ENCODE measurements at places on chromosomes 5 and 9. TPM values are rescaled to one million over a fixed set of nuclear protein-coding genes. Genes with fewer than 3 reads are reported as not detected.

DNA sequence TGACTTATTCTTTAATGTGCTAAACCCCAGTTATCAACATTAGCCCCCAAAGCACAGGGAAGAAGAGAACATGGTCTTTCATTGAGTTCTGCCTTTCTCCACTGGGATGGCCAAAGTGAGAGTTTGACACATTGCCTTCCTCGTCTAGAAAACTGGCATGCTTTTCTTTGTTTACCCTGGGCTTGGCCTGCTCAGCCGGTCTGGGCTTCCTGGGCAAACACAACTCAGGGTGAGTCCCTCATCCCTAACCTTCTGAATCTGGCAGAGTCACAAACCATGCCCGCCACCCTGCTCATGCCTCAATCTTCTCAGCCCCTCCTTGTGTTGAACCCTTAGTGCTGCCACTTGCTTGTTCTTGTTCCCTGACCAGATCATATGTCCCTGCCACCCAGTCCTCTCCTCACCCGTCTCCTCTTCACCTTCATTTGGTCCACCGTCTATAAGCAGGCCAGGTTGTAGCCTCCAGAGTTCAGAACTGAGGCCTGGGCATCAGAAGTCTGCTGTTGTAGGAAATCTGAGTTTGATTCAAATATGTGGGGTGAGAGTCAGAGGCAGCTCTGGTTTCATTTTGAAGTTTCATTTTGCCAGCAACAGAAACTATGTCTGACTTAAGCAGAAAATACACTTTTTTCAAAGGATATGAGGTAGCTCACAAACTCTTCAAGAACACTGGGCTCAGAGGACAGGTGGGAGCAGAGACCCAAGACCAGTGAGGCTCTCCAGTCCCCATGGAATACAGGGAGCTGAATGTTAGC lies 217.6 kb downstream of the NDUFS4 start:
- H3K4me1 ChIP-seq: no peaks in the 10 kb centered on the region
- DNase-seq: no peak
- no peaks in the 10 kb centered on the region for H3K36me3 ChIP-seq
- no peaks in the 10 kb centered on the region for H3K27me3 ChIP-seq
- no peak overlapping the region for H3K27ac ChIP-seq
- no peak overlapping the region for H3K4me3 ChIP-seq

DNA sequence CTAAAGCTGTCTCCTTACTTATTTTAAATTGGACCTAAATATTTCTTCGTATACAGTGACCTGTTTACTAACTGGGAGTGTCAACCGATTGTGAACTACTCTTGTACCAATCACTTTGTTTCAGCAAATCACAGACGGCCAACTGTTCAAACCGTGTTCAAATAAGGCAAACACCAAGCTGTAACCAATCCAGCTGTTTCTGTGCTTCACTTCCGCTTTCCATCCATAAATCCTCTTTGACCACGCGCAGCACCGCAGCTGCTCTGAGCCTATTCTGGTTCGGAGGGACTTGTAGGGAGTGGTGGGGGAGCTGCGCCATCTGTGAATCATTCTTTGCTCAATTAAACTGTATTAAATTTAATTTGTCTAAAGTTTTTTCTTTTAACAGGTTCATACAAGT lies 4.8 kb upstream of the FAM240B start:
- H3K4me1 ChIP-seq: no peaks in the 10 kb centered on the region
- no peak overlapping the region for H3K4me3 ChIP-seq

DNA sequence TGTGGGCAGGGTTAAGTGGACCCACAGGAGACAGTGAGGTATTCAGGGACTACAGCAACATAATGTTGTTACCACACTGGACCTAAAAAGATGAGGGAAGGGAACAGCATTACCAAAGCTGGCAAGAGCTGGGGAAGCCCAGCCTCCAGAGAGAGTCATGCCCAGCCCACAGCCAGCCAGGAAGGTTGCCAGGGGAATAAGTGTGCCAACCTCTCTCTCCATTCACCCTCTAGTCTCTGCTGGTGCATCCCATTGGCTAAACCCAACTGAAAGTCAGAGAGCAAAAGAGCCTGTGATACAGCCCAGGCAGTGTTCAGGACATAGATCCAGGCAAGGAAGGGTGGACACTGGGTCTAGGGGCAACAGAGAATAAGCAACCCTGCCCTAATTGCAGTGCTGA lies 35.8 kb upstream of the AFAP1L1 start:
- H3K4me1 ChIP-seq: no peaks in the 10 kb centered on the region
- H3K27ac ChIP-seq: no peak overlapping the region
- H3K4me3 ChIP-seq: no peak overlapping the region
- no peaks in the 10 kb centered on the region for H3K27me3 ChIP-seq

DNA sequence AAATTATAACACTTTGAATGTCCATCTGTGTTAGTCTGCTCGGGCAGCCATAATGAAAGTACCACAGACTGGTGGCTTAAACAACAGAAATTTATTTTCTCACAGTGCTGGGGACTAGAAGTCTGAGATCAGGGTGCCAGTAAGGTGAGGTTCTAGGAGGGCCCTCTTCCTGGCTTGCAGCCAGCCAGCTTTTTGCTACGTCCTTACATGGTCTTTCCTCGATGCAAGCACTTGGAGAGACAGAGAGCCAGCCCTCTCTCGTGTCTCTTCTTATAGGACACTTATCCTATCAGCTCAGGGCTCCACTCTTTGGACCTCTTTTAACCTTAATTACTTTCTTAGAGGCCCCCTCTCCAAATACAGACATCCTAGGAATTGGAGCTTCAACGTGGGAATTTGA lies 351.8 kb downstream of the SPOCK1 start:
- H3K27ac ChIP-seq: no peak overlapping the region
- no peaks in the 10 kb centered on the region for H3K27me3 ChIP-seq
- H3K4me1 ChIP-seq: peaks cover 9% of the 10 kb centered on the region
- no peak overlapping the region for H3K4me3 ChIP-seq

- DNase-seq: no peak
- no peaks in the 10 kb centered on the region for H3K4me1 ChIP-seq
- no peak overlapping the region for H3K27ac ChIP-seq
- H3K4me3 ChIP-seq: no peak overlapping the region
- H3K27me3 ChIP-seq: no peaks in the 10 kb centered on the region
Measured at GRCh38 chr9:129187042-129187441, 9.0 kb upstream of the IER5L start.

Gene GABRP
- not detected for total RNA-seq
